ENCODE measurements at places on chromosomes 2 and 18. TPM values are rescaled to one million over a fixed set of nuclear protein-coding genes. Genes with fewer than 3 reads are reported as not detected.

BCL11A gene
- 25.5 TPM for polyA plus RNA-seq

PPP1R1C gene
- 1.4 TPM for polyA plus RNA-seq

NETO1 gene
- polyA plus RNA-seq: not detected

AGXT gene
- not detected for polyA plus RNA-seq

GALNT5 gene
- 3.1 TPM for polyA plus RNA-seq

RGPD3 gene
- polyA plus RNA-seq: 0.12 TPM

NAT8 gene
- polyA plus RNA-seq: not detected

RFTN2 gene
- polyA plus RNA-seq: 0.24 TPM

GCFC2 gene
- polyA plus RNA-seq: 8.3 TPM

SERPINB13 gene
- 233 TPM for polyA plus RNA-seq

MTLN gene
- 188 TPM for polyA plus RNA-seq
